Kidney glomerular epithelial cell (primary cell): ENCODE measurements at places on chromosomes 1 and 21.

DNA sequence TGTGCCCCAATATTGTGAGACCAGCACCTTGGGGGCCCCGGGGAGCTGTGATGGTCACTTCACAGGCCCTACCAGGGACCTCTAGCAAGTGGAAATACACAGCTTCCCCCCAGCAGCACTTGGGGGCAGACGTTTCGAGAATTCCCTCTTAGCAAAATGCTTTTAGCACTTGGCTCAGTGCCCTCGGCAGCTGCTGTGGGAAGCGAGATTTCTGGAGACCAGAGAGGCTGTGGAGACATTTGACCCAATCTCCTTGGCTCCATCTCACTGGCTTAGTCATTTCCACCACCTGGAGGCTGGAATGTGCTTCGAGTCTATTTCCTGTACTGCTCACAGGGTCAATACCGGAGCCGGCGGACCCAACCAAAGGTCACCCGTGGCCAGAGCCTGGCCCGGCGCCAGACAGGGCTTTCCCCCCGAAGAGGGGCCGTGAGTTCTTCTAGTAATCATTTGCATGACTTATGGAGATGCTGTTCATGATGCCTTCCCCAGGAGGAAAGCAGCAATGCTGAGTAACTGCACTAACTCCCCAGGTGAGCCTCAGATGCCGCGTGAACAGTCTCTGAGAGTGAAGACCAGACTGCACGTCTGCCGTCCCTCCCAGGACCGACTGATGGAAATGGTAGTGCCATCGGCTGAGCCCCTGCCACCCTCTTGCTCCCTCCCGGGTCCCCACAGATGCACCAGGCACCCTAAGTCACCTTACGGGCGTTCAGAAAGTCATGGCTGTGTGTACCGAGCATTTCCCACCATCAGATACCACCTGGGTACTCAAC lies 4.4 kb upstream of the C2CD2 start:
- DNase-seq, result no peak

DNA sequence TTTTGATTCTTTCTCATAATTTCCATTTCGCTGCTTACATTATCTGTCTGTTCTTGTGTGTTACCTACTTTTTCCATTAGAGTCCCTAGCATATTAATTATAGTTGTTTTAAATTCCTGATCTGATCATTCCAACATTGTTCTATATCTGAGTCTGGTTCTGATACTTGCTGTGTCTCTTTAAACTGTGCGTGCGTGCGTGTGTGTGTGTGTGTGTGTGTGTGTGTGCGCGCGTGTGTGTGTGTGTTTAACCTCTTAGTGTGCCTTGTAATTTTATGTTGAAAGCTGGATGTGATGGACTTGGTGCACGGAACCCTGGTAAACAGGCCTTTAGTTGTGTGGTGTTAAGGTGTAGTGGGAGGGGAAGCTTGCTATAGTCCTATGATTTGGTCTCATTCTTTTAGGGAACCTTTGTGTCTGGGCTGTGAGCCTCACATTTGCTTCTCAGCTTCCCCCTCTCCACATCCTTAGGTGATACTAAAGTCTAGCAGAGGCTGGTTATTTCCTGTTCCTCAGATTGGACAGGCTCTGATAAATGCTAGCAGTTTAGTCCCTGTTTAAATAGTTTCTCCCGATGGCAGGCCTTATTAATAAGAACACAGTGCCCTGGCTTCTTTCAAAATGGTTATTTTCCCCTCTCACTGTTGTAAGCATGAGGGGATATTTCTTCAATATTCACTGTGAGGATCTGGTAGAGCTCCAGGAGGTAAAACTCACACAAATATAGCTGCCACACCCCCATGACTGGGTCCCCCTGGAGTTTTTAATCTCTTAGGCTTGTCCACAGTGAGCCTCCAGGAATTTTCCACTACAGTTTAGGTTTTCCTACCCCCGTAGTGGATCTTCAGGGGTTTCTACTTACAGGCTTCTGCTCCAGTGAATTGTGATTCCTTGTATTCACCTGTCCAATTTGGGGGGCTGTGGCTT lies 118.3 kb downstream of the GALNT2 start:
- DNase-seq, result no peak

DNA sequence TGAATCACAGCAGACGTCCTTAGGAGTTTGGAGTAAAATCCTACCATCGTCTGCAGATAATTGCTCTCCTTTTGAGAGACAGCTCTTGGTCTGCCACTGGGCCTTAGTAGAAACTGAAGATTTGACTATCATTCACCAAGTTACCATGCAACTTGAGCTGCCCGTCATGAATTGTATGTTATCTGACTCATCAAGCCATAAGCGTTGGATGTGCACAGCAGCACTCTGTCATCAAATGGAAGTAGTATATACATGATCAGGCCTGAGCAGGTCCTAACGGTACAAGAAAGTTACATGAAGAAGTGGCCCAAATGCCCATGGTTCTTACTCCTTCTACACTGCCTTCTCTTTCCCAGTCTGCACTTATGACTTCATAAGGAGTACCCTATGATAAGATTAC lies 317.8 kb downstream of the GPATCH2 start:
- DNase-seq, result no peak

- DNase-seq, result no peak
Measured at GRCh38 chr1:98084188-98084587, 163.4 kb upstream of the DPYD start.

DNA sequence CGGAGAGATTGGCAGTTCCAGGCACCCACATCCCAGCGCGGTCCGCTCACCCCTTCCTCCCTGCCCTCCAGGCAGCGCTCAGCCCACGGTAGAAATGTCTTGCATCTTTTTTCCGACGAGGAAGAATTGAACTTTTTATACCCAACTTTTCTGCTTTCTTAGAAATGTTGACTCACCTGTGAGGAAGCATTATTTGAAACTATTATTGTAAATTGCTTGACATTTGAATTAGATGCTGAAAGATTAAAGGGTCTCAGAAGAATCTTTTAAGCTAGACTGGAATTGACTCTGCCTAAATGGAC lies 912 bp upstream of the SIPA1L2 start:
- DNase-seq, result no peak

- no peak for DNase-seq
Measured at GRCh38 chr1:46549697-46550681, 1.5 kb downstream of the KNCN start.

- DNase-seq, result no peak
Measured at GRCh38 chr1:183687546-183688304, 34.6 kb upstream of the APOBEC4 start.

DNA sequence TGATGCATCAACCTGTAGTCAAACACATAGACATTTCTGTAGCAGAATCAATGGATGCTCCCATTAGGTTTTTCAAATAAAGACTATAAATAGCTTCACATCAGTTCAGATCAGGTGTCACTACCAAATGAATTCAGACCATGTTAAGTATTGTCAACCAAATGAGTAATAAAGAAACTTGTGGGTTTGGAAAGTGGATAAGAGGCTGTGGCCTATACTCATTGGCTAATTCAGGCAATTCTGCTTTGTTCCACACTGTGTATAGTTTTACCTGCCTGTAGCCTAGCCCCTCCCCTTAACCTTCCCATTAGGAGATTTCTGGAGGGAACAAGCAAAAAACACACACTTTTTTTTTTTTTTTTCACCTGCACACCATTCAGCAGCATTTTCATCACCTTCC lies 321.2 kb downstream of the HLX start:
- no peak for DNase-seq

- DNase-seq, result no peak
Measured at GRCh38 chr1:73948055-73948454, 249.9 kb downstream of the LRRIQ3 start.

- DNase-seq, result peak; percentile 68
Measured at GRCh38 chr21:34530261-34530660, 18.3 kb upstream of the KCNE1 start.

DNA sequence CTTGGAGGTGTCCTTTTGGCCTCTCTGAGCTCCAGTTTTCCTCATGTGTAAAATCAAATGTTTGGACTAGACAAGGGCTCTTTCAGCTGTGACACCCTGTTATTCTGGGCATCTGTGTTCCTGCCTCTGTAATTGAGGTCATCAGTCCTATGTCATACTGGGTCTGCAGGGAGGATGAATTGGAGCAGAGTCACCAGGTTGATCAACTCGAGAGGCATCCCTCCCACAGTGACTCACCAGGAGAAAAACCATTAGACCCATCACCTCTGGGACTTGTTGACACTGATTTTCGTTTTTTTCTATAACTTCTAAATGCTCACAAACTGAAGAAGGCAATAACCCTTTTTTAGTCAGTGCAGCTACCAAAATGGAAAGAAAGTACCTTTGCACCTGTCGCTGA lies 82.2 kb downstream of the ST6GALNAC5 start:
- DNase-seq, result peak; percentile 71

DNA sequence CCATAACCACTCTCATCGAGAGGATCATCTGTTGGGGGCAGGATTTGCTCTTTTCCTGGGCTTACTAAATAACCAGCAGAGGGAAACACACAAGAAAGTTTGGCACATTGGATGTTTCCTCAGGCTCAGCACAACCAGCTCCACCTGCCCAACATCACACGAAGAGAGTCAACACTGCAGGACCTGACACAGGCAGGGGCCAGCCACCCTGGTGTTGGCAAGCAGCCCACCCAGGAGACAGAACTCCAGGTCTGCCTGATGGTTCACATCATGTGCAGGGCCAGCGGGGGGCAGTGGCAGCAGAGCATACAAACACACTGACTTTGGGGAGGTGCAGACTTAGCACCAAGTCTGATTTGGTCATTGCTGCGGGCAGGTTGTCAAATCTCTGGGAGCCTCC lies 182.3 kb upstream of the GALNT2 start:
- DNase-seq, result no peak

DNA sequence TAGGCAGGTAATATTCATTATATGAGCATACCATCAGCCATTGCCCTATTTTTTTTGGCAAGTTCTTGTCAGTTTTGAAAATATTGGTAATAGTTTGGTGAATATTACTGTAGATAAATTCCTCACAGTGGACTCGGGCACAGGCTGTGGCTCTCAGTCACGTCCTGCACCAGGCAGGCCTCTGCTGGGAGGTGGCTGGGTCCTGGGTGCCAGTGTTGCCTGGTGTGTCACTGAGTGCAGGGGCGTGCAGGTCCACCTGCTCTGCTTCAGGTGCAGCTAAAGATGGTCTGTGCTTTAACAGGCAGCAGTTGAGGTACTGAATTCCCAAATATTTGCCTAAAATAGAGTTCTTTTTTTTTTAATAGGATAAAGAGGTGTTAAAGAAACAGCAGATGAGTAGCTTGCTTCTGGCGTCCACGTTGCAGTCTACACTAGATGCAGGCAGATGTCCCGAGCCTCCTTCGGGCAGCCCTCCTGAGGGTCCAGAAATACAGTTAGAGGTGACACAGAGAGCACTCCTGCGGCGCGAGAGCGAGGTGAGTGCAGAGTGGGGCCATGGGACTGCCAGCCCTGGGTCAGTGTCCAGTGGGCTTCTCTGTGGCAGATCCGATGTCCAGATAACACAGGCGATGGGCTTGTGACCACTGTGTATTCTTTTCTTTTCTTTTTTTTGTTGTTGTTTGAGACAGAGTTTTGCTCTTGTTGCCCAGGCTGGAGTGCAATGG lies 57.3 kb upstream of the DIP2A start:
- no peak for DNase-seq

GRCh38 chr1:59315529-59316463 lies 18.9 kb downstream of the FGGY start:
- DNase-seq, result no peak

GRCh38 chr1:5503556-5504363 lies 488.5 kb downstream of the NPHP4 start:
- no peak for DNase-seq

DNA sequence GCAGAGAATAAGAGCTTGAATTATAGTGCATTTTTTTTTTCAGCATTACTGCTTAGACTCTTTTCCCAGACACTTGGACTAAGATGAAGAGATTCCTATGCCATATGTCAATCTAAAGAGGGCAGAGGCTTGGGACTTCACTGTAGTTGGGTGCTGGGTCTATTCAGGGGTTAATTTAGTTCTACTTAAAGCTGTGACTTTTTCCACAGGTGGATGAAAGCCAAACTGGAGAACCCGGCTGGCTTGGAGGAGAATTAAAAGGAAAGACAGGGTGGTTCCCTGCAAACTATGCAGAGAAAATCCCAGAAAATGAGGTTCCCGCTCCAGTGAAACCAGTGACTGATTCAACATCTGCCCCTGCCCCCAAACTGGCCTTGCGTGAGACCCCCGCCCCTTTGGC lies 104.8 kb downstream of the ATP5PO start:
- no peak for DNase-seq

DNA sequence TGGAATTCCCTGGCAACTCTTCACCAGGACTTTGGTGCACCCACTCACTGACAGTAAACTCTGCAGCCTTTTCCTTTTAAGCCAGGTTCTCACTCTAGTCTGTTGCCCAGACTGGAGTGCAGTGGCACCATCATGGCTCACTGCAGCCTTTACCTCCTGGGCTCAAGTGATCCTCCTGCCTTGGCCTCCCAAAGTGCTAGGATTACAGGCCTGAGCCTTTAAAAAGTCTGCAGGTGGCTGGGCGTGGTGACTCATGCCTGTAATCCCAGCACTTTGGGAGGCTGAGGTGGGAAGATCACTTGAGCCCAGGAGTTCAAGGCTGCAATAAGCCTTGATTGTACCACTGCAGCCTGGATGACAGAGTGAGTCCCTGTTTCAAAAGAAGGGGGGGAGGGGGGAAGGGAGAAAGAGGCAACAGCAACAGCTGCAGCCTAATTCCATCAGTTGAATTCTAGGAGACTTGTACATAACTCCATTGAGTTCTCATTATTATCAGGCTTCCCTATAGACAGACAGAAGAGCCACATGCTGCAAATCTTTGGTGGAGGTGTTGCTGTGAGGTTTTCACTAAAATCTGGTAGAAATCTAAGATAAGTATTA lies 8.1 kb upstream of the HNRNPR start:
- DNase-seq, result no peak

- DNase-seq, result no peak
Measured at GRCh38 chr1:30753660-30754123, 3.9 kb downstream of the LAPTM5 start.

DNA sequence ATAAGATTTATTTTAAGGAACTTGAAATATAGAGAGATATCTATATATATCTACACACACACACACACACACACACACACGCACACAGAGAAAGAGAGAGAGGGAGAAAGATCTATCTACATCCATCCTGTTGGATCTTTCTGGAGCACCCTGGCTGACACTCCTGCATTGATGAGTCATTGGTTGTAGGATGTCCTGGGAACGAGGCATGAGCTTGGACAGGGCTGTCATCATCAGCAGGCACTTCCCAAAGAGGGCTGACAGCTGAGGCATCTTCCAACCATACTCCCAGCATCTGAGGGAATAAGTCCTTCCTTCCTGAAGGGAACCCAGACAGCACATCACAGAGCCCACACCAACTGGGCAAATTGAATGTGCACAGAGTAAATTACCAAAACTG lies 99.1 kb upstream of the ERG start:
- DNase-seq, result no peak

- no peak for DNase-seq
Measured at GRCh38 chr1:17632106-17632505, 92.6 kb downstream of the ARHGEF10L start.

GRCh38 chr1:155080312-155081228 lies 1.9 kb downstream of the EFNA3 start:
- no peak for DNase-seq
